ENCODE measurements at places on chromosomes 11 and 22.

- DNase-seq, result no peak
Measured at GRCh38 chr11:96948066-96948465, 558.3 kb downstream of the JRKL start.

GRCh38 chr11:131822506-131822905 lies 452.1 kb downstream of the NTM start:
- DNase-seq, result no peak

DNA sequence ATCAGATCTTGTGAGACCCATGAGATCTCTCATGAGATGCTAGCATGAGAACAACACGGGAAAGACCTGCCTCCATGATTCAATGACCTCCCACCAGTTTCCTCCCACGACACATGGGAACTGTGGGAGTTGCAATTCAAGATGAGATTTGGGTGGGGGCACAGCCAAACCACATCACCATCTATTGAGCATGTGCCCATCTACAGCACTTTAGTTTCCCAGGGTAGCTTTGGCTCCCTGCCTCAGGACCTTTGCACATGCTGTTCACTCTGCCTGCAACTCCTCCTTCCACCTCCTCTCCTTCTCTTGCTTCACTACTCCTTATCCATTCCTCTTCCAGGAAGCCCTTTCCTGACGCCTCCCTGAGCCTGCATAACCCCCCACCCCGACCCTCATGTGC lies 17.2 kb downstream of the GRIK4 start:
- DNase-seq, result no peak

- DNase-seq, result no peak
Measured at GRCh38 chr11:10623797-10624761, 55.6 kb upstream of the LYVE1 start.

- no peak for DNase-seq
Measured at GRCh38 chr22:44341431-44342346, 28.9 kb upstream of the SHISAL1 start.

DNA sequence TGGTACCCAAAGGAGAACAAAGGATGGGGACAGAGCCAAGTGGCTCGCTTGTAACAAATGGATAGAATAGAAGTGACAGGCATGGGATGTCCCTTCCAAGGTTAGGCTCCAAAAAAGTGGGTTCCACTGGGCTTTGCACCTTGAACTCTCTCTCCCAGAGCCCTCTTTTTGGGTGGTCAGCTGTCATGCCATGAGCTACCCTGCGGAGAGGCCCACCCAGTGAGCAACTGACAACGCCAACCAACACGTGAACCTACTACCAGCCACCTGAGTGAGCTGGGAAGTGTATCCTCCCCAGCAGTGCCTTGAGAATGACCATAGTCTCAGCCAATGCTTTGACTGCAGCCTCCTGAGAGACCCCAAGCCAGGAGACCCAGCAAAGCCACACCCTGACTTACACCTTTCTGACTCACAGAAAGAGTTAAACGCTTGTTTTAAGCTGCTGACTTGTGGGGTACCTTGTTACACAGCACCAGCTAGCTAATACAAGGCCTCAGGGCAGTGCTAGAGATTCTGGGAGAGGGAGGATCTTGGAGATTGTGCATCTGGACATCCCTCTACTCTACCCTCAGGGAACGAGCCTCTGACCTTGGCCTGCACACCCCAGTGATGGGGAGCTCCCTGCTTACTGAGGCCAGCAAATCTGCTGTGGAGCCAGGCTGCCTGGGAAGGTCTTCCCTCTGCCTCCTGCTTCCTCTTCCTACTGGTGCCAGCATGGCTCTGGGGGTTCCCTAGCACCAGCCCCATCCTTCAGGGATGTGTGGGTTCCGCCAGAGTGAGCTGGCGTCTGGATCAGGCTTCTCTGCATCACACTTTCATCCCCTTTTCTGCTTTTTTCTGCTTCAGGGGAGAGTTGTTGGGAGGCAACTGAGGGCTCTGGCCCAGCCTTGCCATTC lies 29.1 kb upstream of the RFPL3 start:
- DNase-seq, result no peak
